ENCODE measurements at places on chromosomes 2 and 18. TPM values are rescaled to one million over a fixed set of nuclear protein-coding genes. Genes with fewer than 3 reads are reported as not detected.

The RBM44 gene
- total RNA-seq, result 0.63 TPM

The ANKRD30B gene
- not detected for total RNA-seq

The RAB17 gene
- not detected for total RNA-seq

The KIAA2012 gene
- total RNA-seq, result not detected

The GCA gene
- total RNA-seq, result 16.5 TPM

The TEKT4 gene
- 0.39 TPM for total RNA-seq

The PDE1A gene
- not detected for total RNA-seq

The STRADB gene
- 14.6 TPM for total RNA-seq

The DLX1 gene
- total RNA-seq, result not detected

The IL36A gene
- total RNA-seq, result 0.32 TPM

The TCF23 gene
- total RNA-seq, result 0.05 TPM

The PIEZO2 gene
- not detected for total RNA-seq

The LONRF2 gene
- 0.54 TPM for total RNA-seq

The HRH4 gene
- 0.17 TPM for total RNA-seq

The MGAT4A gene
- 120 TPM for total RNA-seq

The TBR1 gene
- 0.05 TPM for total RNA-seq

The KDSR gene
- 65.9 TPM for total RNA-seq
